Stimulated activated CD4-positive, alpha-beta T cell treated with anti-CD3 and anti-CD28 coated beads, Interleukin-1b, Interleukin-23, amount 100 ng/mL, for 1 hour (primary cell): ENCODE measurements at places on chromosomes 5 and 9.

- no peak for DNase-seq
Observed at GRCh38 chr5:159341145-159341544, 10.9 kb upstream of the IL12B start.

- DNase-seq = no peak
Observed at GRCh38 chr5:135317286-135317685, 81.7 kb downstream of the MACROH2A1 start.

GRCh38 chr5:127865273-127865672 is 162.1 kb downstream of the CCDC192 start:
- DNase-seq = no peak

DNA sequence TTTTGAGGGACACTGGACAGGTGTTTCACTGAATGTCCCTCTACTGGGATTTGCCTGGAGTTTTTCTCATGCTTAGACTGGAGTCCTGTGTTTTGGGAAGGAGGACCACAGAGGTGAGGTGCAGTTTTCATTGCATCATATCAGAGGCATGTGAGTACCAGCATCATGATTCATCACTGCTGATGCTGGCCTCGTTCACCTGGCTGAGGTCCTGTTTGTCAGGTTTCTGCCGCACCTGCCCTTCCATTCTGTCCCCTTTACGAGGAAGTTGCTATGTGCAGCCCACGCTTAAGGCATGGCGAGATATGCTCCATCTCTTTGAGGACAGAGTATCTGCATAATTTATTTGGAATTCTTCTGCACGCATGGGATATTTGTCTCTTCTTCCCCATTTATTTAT is 162.1 kb downstream of the TENT4A start:
- no peak for DNase-seq

- DNase-seq = no peak
Observed at GRCh38 chr5:131747180-131748105, 49.4 kb downstream of the FNIP1 start.

DNA sequence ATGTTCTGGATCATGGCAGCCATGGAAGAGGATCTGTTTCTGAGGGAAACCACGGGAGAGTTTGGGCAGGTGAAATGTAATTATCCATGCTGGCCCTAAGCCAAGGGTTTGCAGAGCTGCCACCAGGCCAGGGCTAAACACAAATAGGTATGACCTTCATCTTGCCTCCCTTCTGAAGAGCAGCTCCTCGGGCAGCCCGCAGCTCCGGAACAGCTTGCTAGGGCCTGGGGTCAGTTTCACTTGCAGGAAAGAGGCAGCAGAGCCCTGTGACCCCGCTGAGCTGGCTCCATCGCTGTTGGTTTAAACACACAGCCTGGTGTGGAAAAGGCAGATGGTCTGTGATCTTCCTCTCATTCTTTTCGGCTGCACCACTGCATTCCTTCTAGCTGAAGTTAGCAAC is 141.4 kb downstream of the TMEM38B start:
- DNase-seq = no peak

- DNase-seq = no peak
Observed at GRCh38 chr5:16406023-16406422, 59.6 kb downstream of the ZNF622 start.

GRCh38 chr5:61702784-61703183 is 370.7 kb downstream of the ZSWIM6 start:
- DNase-seq = no peak

GRCh38 chr5:149904293-149904886 is 40.2 kb downstream of the PDE6A start:
- DNase-seq = no peak

DNA sequence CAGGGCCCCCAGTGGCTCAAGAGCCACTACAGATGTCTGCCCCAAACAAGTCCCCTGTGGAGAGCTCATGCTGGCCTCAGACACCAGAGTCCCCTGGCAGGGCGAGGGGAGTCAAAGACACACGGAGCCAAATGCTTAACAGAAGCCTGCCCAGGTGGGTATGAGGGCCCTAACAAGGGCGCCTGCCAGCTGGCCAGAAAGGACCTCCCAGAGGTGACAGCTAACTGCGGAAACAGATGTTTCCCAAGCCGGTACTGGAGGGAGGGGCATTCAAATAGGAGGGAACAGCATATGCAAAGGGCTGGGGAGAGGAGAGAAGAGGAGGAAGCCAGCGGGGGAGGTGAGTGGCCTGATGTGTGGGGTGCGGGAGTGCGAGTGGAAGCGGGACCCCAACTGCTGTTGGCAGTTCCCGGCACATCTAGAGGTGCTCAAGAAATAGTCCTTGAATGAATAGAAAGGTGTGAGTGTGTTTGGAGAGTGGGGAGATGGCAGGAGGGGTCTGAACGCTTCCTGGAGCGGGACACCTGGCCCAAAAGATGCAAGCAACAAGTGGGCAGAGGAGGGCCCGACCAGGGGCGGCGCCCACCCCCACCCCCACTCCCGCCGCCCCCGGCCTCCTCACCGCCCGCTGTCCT is 824 bp downstream of the MXD3 start:
- no peak for DNase-seq

DNA sequence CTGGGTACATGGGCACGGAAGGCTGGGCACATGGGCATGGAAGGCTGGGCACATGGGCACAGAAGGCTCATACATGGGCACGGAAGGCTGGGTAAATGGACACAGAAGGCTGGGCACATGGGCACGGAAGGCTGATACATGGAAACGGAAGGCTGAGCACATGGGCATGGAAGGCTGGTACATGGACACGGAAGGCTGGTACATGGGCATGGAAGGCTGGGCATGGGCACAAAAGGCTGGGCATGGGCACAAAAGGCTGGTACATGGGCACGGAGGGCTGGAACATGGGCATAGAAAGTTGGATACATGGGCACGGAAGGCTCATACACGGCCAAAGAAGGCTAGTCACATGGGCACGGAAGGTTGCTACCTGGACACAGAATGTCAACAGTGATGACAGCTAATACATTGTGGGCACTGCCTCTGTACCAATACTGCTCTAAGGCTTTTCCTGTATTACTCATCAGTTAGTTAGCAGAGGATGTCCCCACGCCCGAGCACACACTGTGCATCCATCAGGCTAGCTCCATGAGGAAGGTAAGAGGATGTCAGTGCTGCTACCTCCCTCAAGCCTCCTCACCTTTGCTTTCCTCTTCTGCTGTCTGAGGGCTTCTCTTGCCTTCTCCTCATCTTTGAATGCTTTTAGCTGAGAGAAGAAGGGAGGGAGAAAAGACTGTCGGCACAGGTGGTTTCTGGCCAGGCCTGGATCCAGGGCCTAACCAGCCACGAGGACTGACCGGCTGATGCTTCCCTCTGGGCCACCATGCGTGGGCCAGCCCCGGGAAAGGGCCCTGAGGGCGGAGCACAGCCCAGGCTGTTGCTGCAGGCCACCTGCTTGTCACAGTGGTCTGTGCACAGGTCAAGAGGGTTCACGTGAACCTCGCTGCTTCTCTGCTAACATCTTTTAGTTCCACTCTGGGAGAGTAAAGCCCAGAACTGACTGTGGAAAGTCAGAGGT is 14.3 kb downstream of the GPX3 start:
- DNase-seq = no peak

- no peak for DNase-seq
Observed at GRCh38 chr5:55356896-55357295, 49.1 kb downstream of the MTREX start.

GRCh38 chr9:130607640-130608420 is 28.5 kb downstream of the FUBP3 start:
- DNase-seq = no peak

GRCh38 chr5:36355516-36355915 is 53.8 kb upstream of the RANBP3L start:
- DNase-seq = no peak

GRCh38 chr5:10427978-10428377 is 13.7 kb upstream of the ROPN1L start:
- no peak for DNase-seq

- DNase-seq = no peak
Observed at GRCh38 chr5:14414007-14414406, 167.6 kb upstream of the OTULINL start.

DNA sequence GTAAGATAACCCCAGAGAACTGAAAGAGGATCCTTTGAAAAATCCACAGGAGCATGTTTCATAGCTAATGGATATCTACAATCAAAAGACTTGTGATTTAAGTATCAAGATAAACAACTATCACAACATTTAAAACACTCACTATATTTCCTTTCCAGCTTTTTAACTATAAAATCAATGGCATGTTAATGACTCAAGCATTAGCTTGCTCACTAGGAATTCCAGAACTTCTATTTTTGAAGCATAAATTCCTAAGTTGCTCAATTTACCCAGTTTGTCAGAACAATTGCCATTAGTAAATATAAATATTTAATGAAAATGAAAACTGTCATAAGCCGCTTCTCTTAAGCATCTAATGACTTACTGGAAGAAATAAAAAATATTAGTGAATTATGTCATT is 355.3 kb downstream of the PRELID2 start:
- DNase-seq = no peak
